NCI-H2029 (cell line): ENCODE measurements at places on chromosomes 11 and 22.

DNA sequence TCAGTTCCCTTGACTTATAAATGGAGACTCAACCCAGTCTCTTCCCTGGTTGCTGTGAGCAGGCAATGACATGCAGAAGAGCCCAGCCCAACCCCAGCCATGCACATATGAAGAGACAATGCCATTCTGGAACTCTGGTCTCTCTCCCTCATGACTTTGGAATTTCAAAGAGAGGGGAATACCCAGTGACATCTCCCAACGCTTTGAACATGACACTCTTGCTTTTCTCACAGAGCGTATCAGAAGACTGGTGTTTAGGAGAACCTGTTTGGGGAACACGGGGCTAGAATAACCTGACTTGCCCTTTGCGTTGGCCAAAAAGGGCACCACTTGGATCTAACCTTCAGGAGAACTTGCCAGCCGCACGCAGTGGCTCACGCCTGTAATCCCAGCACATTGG, 12.9 kb downstream of the RANGAP1 start:
- DNase-seq: no peak

GRCh38 chr11:77617892-77618291, 19.7 kb downstream of the CLNS1A start:
- DNase-seq: no peak

DNA sequence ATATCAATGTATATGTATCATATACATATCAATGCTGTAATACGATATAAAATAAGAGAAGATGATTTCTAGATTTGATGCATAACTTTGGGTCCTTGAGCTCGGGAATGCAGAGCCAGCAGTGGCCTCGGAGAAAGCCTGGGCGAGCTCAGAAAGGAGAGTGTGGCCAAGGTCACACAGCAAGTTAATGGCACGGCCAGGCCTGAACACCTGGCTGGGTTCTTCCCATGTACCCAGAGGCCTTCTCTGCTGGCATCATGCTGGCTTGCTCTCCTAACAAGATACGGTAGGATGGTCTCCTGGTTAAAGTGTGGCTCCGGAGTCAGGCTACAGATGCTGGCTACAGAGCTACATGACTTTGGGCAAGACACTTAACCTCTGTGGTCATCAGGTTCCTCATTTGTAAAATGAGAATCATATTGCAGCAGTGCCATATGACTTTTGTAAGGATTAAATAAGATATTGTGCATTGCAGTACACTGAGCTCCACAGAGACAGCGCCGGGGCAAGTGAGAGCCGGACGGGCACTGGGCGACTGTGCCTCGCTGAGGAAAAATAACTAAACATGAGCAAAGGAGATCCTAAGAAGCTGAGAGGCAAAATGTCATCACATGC, 29.9 kb downstream of the TPST2 start:
- DNase-seq: no peak

DNA sequence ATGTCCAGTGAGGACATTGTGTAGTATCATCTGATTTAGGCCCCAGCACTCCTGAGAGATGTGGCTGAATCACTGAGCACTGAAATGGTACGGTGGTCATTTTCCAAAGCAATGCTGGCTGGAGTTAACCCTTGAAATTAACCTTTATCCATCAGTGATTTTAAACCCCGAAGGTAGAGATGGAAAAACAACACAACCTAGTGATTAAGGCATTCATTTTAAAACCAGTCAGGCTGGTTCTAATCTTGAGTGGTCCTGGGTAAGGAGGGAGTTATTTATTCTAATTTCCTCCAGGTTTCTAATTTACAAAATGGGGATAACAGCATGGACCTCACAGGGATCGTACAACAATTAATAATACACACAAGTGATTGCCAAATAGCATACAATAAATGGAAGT, 6.6 kb upstream of the CSNK2A3 start:
- no peak for DNase-seq

DNA sequence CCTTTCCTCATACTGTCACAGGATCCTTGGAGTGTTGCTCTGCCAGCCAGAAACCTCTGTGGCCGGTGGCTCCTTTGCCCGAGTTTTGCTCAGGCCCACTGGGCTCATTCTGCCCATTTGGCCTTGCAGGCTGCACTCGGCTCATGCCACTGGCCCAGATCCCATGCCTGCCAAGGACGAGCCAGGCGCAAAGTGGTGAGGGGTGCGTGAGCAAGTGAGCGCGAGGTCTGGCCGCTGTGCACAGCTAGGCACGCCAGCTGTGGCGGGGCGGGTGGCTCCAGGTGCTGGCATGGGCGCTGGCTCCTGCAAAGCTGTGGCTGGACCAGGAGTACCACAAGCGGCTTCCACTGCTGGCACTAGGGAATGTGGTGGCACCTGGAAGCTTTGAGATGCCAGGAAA, 2.8 kb upstream of the RNF141 start:
- DNase-seq: no peak

DNA sequence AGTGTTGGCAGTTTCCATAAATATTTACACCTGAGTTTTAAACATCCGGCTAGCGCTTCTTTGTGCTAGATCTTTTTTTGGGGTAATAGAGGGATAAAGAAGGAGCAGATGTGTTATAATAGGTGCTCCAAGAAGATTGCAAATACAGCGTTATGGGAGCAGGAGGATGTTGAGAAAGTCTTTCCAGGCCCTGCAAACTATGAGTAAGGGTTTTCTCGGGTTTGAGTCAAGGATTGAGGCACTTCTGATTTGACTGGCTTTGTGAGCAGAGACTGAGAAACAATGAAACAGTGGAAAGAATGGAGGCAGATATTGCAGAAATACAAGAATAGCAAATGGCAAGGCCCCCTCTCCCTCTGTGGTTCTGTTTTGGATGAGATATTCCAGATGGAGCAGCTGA, 155.0 kb upstream of the TIMP3 start:
- DNase-seq: no peak

DNA sequence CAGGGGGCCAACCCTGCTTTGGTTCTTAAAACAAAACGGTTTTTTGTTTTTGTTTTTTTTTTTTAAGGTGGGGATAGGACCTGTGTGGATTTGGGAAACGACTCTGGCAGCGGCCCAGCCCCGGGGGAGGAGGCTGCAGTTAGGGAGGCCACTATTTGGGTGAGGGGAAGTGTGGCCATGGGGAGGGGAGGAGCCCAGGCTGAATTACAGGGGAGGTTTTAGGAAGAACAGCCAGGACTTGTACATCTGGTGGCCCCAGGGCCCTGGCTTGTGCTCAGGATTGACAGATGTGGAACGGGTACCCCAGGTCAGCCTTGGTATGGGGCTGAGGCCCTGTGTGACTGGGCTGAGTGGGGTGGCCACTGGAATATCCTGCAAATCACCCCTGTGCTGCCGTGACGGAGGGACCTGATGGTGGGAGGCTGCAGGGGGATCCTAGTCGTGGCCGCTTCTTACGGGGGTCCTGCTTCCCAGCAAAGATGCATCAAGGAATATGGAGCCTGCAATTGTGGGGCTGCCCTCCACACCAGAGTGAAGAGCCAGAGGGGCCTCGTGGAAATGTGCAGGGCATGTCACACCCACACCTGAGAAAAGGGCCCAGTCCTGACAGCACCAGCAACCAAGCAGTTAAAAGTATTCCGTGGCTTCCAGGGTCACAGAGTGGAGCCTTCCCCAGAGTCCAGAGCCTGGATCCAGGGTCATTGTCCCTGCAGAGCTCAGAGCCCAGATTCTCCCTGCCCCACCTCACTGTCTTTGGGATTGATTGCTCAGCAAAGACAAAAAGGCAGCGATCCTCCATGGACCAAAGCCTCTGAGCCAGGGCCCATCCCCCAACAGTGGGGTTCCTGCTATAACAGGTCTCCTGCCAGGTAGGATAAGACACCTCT, 55.2 kb upstream of the WNT7B start:
- no peak for DNase-seq

- no peak for DNase-seq
These were observed 6.8 kb downstream of the QSER1 start for GRCh38 chr11:32899438-32899837.

GRCh38 chr11:955154-956063, 29.7 kb downstream of the AP2A2 start:
- DNase-seq: no peak

GRCh38 chr22:39942439-39943230, 17.6 kb upstream of the TMA7B start:
- no peak for DNase-seq

DNA sequence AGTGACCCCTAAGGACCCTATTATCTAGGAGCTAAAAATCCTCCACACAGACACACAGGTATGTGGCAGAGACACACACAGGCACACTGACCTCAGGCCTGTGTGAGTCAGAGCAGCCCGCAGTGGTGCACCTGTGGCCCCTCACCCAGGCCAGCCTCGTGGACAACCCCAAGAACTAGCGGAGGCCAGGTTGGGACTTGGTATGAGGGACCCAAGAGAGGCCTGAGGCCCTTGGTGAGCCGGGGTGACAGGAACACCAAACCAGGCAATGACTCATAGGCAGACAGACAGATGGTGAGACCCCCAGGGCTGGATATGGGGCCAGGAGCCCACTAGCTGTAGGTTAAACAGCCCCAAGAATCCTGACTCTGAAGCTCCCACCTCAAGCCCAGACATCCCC, 6.0 kb downstream of the CASTOR1 start:
- no peak for DNase-seq

DNA sequence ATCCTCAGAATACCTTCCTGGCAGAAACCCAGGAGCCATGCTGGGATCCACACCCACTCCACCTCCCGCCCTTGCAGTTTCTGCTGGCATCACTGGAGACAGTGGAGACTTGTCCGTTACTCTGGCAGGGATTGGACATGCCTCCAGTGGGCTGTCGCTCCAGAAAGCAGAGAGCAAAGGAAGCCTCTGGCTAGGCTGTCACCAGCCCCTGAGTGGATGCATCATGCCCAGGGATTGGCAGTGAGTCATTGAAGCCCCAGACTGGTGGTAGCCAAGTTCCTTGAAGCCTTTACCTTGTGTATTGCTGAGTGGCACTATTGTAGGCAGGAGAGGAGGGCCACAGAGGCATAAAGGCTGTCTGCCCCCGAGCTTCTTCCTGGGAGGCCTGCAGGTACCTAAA, 34.8 kb upstream of the E2F8 start:
- DNase-seq: no peak

DNA sequence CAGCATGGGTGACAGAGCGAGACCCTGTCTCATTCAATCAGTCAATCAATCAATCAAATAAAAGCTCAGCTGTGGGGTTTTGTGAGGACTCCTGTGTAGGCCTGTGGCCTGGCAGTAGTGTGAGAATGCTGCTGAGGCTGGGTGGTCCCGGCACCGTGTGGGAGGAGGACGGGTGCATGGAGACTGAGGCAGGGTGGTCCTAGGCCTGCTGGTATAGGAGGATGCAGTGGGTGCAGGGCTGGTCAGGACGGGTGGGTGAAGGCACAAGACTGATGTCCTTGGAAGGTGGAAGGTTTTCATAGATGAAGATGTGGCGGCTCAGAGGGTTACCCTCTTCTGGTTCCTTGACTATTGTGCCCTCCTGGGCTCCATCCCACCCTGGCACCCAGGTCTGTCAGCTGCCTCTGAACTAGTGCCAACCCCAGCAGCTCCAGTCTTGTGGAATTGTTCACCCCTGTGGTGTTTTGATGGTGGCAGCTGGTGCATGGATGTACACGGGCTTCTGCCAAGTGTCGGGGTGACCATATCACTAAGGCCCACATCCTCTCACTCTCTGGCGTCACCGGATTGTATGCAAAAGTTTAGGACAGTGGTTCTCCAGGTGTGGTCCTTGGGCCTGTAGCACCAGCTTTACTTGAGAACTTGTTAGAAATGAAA, 23.7 kb downstream of the TANGO2 start:
- no peak for DNase-seq

DNA sequence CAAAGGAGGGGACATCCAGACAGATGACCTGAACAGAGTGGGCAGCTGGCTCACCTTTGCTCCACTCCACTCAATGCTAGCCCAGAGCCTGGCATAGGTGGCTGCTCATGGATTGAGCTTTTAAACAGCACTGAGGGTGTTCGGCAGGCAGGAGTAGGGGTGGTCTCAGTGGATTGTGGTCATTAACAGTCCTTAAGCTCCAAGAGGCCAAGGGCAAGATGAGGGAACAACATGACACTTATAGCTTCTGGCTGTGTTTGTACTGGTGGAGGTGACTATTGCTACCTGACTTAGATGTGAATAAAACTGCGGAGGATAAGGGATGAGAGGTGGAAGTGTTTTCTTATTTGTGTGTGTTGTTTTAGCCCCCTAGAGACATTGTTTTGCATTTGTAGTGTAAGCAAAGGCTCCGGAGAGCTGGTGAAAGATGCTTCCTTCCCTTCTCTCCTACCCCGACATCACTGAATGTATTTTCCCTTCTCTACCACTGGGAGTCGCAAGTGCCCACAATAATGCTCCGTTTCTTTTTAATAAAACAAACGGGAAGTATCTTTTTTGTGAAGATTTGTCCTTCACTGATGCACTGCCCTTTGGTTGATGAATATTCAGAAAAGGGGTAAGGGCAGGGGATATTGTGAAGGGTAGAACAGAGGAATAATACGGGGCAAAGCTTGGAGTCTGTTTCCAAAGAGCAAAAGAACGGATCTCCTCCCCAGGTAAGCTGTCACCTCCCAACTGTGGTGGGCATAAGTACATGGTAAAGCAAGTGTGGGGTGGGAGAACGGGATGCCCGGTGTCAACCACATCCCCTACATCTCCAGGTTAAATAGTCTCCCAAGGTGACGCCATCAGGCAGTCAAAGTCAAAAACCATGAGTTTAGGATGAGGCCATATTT, 27.5 kb upstream of the MTNR1B start:
- no peak for DNase-seq

DNA sequence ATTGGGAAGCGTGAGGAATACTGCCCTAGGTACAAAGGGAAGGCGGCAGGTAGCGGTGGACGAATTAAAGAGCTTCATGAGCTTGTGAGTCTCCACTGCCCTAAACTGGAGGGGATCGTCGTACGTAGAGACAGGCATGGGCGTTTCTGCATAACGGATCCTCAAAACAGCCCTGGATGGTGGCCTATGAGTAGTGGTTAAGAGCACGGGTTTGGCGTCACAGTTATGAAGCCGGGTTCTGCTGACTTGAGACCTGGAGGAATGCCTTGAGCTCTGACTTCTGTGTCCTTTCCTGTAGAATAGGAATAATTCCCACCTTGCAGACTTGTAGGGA, 335 bp downstream of the TMEM138 start:
- DNase-seq: peak; percentile 54

GRCh38 chr11:103842191-103842590, 194.2 kb upstream of the DDI1 start:
- no peak for DNase-seq

- DNase-seq: no peak
These were observed 11.3 kb downstream of the GGTLC2 start for GRCh38 chr22:22655452-22656290.

DNA sequence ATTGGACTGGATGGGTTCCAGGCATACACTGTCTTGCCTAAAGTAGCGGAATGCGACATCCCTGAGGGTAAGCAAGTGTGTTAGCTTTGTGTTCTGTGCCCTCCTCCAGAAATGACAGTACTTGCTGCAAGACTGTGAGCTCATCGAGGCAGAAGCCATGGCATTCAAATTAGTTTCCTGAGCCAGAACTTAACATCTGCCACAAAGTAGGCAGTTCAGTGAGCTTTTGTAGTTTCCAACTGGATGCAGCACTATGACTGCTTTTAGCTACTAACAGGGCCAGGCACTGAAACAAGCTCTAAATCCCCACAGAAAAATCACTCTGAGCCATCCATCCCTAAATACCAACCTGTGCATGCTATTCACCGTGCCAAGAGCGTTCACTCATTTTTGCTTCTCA, 1.2 kb upstream of the FAR1 start:
- no peak for DNase-seq

- no peak for DNase-seq
These were observed 98.0 kb upstream of the CD82 start for GRCh38 chr11:44467413-44467812.

- no peak for DNase-seq
These were observed 12.1 kb upstream of the EIF3D start for GRCh38 chr22:36540867-36541642.
